ENCODE measurements at places on chromosomes 6 and 20.

- H3K27ac ChIP-seq: no peak overlapping the region
- H3K4me3 ChIP-seq: no peak overlapping the region
- DNase-seq: no peak
- H3K36me3 ChIP-seq: no peaks in the 10 kb centered on the region
- H3K4me1 ChIP-seq: no peaks in the 10 kb centered on the region
- no peaks in the 10 kb centered on the region for H3K27me3 ChIP-seq
Observed at GRCh38 chr20:55437798-55438415, 567.4 kb downstream of the CBLN4 start.

DNA sequence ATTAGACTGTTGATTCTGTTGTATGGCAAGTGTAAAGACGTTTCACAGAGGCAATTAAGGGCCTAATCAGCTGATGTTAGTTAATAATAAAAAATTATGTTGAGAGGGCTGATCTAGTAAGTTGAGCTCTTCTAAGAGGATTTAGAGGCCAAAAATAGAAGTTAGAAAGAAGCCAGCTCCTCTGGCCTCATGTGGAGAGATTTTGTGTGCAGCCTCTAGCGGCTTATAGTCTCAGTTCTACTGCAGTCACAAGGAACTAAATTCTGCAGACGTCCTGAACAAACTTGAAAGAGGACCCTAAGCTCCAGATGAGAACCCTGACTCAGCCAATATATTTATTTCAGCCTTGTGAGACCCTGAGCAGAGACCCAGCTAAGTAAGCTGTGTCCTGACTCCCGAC, 498.6 kb downstream of the BTBD3 start:
- no peaks in the 10 kb centered on the region for H3K36me3 ChIP-seq
- H3K4me1 ChIP-seq: no peaks in the 10 kb centered on the region
- H3K4me3 ChIP-seq: no peak overlapping the region
- DNase-seq: no peak

DNA sequence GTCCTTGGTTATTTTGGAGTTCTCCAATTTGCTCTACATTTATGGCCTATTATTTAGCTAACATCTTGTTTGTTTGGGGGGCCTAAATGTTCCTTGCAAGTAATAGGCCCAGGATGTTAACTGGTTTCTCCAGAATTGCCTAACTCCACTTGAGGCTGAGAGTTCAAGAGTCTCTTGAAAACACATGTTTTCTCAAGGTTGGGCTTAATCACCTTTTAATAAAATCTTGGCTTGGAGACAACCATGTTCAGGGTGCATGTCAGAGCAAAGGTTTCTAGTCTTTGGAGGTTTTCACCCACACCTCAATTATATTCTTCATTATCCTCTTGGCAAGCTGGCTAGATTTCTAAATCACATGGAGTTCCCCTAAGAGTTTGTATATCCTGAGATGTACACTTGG, 54.2 kb downstream of the KLHL31 start:
- no peak overlapping the region for H3K4me3 ChIP-seq
- no peak overlapping the region for H3K27ac ChIP-seq
- H3K4me1 ChIP-seq: no peaks in the 10 kb centered on the region
- no peaks in the 10 kb centered on the region for H3K27me3 ChIP-seq

DNA sequence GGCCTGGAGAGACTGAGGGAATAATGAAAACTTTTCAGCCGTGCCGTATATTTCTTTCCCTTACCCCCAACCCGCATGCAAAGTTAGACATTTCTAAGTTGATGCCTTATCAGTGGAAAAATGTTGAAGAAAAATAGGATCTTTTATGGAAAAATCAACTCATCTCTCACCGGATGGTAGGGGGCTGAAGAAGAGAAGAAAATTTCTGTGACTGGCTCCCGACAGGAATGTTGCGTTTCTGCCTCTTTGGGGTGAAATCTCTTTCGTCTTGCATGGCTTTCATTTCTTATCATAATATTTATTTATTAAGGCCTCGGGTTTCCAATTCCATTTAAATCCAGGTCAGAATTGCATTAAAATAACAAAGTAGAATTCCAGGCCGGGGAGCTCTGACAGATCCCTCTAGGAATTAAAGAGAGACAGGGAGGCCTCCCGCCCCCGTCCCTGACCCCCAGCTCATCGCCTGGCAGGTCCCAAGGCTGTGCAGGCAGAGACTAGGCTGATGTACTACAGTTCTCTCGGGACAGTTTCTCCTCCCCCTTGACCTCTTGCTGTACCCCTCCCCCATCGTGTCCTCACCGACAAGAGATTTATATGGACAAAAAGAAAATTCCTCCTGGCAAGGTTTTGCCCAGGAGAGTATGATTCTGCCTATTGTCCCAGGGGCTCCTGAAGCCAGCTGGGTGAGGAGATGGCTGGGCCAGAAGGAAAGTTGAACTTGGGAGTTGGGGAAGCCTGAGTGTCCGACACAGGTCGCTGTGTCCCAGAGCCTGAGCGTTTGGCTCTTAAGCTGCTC, 1.3 kb downstream of the SCUBE3 start:
- no peak overlapping the region for H3K4me3 ChIP-seq
- H3K27ac ChIP-seq: no peak overlapping the region
- DNase-seq: no peak
- H3K4me1 ChIP-seq: peaks cover 12% of the 10 kb centered on the region
- peaks cover 47% of the 10 kb centered on the region for H3K27me3 ChIP-seq

DNA sequence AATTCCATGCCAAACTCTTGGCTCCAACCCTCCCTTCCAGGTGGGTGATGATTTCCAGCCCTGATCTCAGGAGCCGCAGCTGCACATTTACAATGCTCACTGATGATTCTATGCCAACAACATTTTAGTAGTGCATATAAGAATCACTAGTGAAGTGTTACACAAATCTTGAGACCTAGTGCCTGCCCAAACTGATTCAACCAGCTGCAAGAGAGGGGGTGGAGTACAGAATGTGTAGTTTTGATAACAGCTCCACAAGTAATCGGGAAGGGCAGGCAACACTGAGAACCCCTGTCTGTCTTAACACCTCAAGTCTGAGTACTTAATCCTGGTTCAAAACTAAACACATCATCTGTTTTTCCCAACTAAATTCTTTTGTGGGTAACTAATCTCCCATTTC, 91.7 kb downstream of the PRDM1 start:
- DNase-seq: no peak
- H3K36me3 ChIP-seq: no peaks in the 10 kb centered on the region
- no peaks in the 10 kb centered on the region for H3K4me1 ChIP-seq
- no peak overlapping the region for H3K27ac ChIP-seq
- H3K4me3 ChIP-seq: no peak overlapping the region

DNA sequence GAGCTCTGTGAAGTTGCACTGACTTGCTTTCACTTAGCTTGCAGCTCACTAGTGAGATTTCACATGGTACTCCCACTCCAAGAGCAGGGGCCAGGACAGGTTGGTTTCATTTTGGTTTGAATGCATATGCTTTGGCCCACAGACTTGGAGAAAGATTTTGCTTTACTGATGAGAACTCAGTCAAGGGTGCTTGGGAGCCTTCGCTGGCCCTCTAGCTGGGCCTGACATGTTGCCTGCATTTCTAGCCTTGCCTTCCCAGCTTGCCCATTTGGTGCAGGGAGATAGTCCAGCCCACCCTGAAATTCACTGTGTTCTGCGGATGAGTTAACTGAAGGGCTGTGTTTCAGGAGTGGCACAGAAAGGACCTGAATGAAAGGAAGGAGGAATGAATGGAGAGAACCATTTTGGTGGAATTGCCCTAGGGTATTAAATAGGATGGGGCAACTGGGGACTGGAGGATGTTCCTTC, 1.9 kb downstream of the SGK1 start:
- no peak overlapping the region for H3K27ac ChIP-seq
- no peaks in the 10 kb centered on the region for H3K27me3 ChIP-seq
- peaks cover 4% of the 10 kb centered on the region for H3K4me1 ChIP-seq
- no peaks in the 10 kb centered on the region for H3K36me3 ChIP-seq
- no peak overlapping the region for H3K4me3 ChIP-seq
- DNase-seq: no peak

DNA sequence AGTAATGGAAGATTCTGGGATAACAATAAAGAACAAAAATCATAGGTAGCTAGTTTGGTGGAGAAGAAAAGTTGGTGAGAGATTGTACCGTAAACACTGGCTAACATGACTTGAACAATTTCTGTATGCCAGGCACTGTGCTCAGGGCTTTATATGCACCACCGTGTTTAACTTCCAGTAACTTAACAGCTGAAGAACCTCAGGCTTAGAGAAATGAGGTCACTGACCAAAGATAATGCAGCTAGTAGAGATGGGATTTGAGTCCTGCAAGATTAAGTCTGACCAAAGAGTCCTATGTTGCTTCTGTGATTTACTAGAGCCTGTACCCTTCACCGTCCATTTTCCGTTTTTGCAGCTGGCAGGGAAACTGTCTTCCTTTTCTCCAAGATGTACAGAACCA, 2.7 kb downstream of the CSTF1 start:
- no peaks in the 10 kb centered on the region for H3K27me3 ChIP-seq
- no peak overlapping the region for H3K27ac ChIP-seq
- no peak overlapping the region for H3K4me3 ChIP-seq
- no peaks in the 10 kb centered on the region for H3K4me1 ChIP-seq

- H3K4me1 ChIP-seq: peaks cover 10% of the 10 kb centered on the region
- DNase-seq: no peak
- no peak overlapping the region for H3K27ac ChIP-seq
Observed at GRCh38 chr6:10576226-10576625, 55.1 kb downstream of the GCNT2 start.

DNA sequence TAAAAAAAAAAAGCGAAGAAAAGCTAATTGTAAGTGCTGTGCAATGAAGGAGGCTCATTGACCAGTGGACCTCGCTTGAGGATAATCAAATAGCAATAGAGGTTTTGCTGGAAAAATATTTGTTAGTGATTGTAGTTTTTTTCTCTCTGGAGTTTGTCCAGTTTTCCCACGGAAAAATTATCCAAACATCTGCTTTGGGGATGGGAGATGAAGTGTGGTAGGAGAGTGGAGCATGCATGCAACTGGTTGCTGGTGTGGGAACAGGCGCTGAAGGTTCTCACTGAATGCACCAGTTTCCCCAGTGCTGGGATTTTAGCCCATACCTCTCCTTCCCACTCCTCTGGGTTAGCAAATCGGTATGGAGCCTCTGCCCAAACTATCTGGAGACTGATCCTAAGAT, 281.7 kb upstream of the TAB2 start:
- H3K36me3 ChIP-seq: no peaks in the 10 kb centered on the region
- H3K4me1 ChIP-seq: 0 out of 2 replicates have a peak, but pooled peaks cover 1% of the 10 kb centered on the region
- DNase-seq: no peak
- no peaks in the 10 kb centered on the region for H3K27me3 ChIP-seq
- no peak overlapping the region for H3K27ac ChIP-seq

DNA sequence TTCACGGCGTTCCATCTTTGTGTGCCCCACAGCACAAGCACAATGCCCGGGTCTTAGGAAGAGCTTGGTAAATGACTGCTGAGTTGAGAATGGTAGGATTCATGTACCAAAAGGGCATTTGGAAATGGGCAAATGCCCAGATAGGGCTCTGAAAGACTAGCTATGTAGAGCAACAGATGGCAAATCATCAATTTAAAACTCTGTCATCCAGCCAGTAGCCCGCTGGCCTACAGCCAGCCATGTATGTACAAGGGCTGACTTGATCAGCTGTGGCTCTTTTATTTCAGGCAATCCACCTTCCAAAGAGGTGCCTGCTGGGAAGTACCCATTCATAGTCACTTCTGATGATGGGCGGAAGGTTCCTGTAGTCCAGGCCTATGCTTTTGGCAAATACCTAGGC, 35.1 kb downstream of the NT5E start:
- H3K27ac ChIP-seq: no peak overlapping the region
- DNase-seq: no peak
- no peaks in the 10 kb centered on the region for H3K36me3 ChIP-seq
- H3K27me3 ChIP-seq: no peaks in the 10 kb centered on the region

DNA sequence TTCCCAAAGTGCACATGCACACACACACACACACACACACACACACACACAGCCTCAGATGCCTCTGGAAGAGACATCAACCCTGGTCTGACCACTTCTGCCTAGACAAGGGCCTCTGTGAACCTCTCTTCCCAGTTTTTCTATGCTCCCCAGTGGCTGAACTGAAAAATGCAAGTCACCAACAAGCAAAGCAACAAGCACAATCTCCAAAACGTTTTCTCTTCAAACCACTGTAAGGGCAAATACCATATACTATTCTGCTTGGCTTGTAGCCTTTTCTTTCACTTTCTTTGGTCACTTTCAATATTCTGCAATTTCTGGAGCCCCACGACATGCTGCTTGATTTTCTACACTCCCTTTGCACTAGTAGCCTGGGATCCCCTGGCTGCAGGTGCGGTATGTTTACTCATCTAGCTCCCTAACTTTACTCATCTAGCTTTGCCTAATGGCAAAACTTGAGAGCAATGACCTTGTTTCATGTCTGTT, 121.4 kb upstream of the DST start:
- no peaks in the 10 kb centered on the region for H3K36me3 ChIP-seq
- 0 out of 2 replicates have a peak, but pooled peaks cover 2% of the 10 kb centered on the region for H3K4me1 ChIP-seq
- DNase-seq: no peak
- H3K27ac ChIP-seq: no peak overlapping the region
- H3K27me3 ChIP-seq: no peaks in the 10 kb centered on the region
- H3K4me3 ChIP-seq: no peak overlapping the region

DNA sequence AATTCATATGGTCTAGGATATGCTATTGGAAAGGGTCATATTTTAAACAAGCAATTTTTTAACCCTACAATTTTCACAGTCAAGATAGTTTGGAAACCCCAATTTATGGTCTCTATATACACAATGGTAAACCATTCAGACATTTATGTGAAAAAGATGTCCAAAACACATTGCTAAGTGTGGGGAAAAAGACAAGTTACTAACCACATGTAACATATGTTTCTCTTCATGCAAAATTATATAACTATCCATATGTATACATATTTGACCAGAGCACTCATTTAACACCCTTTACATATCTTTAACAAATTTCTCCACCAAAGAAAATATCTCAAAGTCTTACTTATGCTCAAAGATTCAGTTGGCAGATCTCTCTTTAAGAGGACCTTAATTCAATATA, 110.6 kb downstream of the RNGTT start:
- H3K27ac ChIP-seq: no peak overlapping the region
- no peak for DNase-seq
- H3K27me3 ChIP-seq: no peaks in the 10 kb centered on the region

DNA sequence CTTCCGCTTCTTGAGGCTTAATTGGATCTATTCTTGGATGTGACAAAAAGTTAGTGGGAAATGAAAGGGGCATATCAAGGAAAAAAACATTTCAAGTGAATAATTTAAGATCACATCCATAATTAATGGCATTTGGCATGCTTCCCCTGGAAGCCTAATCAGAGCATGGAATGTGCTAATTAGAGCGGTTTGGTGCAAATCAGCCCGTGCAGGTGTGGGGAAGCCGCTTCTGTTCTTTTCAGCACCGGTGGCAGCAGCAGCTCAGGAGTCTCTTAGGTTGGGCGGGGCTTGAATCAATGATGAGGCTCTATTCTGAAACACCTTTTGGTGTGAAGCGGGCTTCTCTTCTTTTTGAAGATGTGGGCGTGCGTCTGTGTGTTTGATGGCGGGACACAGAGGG, 301.2 kb downstream of the LRFN2 start:
- H3K4me1 ChIP-seq: peaks cover 10% of the 10 kb centered on the region
- H3K27ac ChIP-seq: no peak overlapping the region
- H3K36me3 ChIP-seq: no peaks in the 10 kb centered on the region
- H3K4me3 ChIP-seq: no peak overlapping the region
- DNase-seq: no peak

GRCh38 chr20:41159547-41159946, 22.2 kb downstream of the PLCG1 start:
- H3K4me3 ChIP-seq: no peak overlapping the region
- DNase-seq: no peak
- H3K27me3 ChIP-seq: no peaks in the 10 kb centered on the region
- H3K36me3 ChIP-seq: peaks cover 29% of the 10 kb centered on the region
